Left ventricle myocardium inferior (tissue), 1 donor: ENCODE measurements at places on chromosomes 12 and 14. TPM values are rescaled to one million over a fixed set of nuclear protein-coding genes. Genes with fewer than 3 reads are reported as not detected.

FGD4 gene
- 30.5 TPM for total RNA-seq

DNA sequence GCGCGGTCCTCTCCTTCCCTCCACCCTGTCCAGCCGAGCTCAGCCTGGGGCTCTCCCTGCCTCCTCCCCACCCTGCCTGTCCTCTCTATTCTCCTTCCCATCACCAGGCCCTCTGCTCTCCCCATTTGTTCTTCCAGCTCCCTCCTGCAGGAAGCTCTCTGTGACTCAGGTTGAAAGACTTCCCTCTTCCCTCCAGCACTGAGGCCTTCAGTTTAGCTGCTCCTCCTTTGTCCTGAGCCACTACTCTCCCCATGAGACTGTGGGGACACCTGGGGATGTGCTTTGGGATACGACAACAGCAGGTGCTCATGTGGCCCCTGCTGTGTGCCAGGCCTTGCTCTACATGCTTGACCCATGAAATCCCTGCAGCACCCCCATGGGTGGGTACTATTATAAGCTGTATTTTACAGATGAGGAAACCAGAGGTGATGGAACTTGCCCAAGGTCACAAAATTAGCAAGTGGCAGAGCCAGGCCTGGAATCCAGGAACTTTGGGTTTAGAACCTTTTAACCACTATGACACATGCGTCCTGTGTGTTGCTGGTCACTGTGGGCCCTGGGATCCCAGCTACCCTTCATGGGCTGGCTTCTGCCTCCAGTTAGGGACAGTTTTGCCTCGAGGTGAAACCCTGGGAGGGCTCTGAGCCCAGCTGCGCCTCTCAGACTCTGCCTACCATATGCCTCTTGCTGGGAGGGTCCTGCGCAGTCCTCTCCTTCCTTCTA, 5.5 kb downstream of the KRT80 start:
- no peak for DNase-seq

- DNase-seq, result no peak
These were observed 33.3 kb downstream of the PPP2R3C start for GRCh38 chr14:35088514-35088913.

DNA sequence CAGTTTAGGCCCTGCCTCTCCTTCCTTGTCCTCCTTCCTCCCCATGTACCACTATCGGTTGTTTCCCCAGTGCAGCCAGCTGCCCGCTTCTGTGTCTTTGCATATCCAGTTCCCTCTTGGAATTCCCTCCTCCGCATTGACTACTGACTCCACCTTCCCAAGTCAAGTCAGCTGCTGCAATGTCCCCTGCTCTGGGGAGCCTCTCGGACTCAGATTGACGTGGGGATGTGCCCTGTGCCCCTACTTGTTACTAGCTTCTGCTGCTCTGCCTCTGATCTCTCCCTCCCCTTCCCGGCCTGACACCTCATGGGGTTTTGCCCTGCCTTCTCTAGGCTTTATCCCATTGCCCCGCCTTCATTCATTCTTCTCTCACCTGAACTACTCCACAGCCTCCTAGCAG, 2.1 kb upstream of the CD9 start:
- DNase-seq, result no peak

DNA sequence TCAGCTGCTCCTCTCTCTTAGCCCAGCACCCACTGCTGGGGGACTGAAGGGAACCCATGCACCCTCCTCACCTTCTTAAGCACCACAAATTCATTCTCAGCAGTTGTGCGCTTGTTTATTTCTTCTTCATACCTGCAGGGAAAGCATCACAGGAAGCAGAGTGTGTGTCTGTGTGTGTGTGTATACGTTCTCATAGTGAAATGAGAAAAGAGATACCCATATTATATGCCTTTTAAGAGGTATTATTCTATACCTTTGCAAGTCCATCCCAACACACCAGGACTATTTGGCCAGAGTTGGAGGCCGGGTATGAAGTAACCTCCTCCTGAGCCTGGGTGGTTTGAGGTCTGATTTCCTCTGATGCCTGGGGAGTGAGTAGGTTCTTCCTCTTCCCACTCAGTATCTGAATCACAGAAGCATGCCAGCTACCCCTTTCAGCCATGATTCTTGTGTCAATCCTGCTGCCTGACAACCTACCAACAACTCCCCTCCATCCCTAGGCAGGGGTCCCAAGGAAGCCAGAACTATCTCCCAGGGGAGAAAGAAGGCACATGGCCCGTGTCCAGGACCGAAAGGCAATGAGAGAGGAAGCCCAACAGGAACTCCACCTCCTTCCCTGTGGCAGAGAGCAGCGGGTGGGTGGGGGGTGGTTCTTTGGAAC, 3.0 kb downstream of the KRT73 start:
- no peak for DNase-seq

DNA sequence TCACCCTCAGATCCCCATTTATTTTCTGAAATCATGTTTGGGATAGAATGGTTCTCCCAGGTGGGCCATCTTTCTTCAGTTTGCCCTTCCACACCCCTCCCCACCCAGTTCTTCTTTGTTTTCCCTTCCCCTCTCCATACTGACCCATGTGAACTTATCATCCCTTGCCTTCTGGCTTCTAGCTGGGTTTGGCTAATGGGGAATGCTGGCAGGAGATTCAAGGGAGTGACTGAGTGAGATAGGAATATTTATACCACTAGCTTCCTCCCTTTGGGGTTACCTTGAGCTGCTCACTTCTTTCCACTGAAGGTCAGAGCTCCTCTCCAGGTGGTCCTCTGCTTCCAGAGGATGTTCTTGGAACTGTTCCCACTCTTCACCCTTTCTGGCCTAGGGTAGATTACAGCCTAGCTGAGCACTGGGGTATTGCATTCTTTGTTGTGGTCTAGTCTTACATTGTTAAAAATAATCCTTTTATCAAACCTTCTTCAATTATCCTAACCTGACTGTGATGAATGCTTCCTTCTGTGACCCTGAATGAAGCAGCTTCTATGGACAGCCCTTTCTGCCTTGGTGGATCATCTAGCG, 88.3 kb upstream of the ATP2B1 start:
- DNase-seq, result no peak

DNA sequence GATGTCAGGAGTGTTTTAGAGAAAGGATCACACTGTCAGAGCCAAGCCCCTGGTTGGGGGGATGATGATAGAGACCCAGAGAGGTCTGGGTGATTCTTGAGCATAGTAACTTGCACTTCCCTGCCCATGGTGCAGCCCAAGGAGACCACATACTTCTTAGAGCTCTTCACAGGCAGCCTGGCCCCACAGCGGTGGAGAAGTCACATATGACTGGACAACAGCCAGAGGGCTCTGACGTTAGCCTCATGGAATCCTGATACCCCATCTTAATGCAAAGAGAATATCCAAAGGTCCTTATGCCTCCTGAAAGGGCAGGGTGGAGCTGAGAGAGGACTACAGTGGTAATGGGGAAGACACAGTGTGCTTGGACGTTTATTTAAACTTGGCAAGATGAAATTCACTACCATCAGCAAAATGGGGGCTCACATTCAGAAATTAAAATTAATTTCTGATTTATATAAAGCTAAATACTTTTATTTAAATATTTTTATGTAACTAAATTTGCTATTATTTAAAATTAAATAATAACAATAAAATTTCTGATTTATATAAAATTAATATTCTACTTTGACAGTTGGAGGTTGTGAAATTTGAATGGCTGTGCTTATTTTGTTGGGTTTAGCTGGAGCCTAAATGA, 131.3 kb downstream of the KTN1 start:
- DNase-seq, result no peak

GRCh38 chr14:104350463-104351185, 212.2 kb downstream of the KIF26A start:
- no peak for DNase-seq

GARIN6 gene
- not detected for total RNA-seq

GRCh38 chr12:614411-614970, 48.8 kb downstream of the NINJ2 start:
- DNase-seq, result peak; percentile 42

DNA sequence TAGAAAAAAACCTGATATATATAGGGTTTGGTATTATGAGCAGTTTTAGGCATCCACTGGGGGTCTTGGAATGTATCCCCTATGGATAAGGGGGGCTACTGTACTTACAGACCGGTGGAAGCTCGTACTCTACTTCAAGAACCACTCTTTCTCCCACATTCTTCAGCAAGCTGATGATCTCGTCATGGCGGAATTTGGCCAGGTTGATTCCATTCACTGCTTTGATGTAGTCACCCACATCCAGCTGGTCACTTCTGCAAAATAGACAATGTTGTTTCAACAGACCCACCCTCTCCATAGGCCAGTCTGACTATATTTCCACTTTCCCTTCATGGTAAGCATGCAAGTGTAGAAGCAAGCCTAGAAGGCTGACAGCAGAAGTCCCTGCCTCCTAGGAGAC, 139.9 kb downstream of the GRIP1 start:
- no peak for DNase-seq

DNA sequence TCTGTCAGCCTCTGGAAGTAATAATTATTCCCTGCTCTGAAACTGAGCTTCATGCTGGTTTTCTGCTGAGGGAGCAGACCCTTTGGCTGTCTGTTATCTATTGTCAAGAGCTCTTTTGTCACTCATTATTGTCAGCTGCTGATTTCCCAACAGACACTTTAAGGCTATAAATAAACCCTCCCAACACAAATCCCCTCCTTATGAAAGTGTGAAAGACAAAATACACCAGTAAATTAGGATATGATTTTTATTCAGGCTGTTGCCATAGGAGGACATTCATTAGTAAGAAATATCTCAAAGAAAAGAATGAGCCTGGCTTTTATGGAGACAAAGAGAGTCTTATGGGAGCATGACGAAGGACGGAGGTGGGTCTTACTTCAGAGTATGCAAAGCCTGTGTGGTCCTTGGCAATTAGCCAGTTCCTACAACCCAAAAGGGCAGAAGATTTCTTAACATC, 180.8 kb downstream of the CRADD start:
- no peak for DNase-seq

- DNase-seq, result no peak
These were observed 77.8 kb downstream of the NDUFA12 start for GRCh38 chr12:94925729-94926128.

DNA sequence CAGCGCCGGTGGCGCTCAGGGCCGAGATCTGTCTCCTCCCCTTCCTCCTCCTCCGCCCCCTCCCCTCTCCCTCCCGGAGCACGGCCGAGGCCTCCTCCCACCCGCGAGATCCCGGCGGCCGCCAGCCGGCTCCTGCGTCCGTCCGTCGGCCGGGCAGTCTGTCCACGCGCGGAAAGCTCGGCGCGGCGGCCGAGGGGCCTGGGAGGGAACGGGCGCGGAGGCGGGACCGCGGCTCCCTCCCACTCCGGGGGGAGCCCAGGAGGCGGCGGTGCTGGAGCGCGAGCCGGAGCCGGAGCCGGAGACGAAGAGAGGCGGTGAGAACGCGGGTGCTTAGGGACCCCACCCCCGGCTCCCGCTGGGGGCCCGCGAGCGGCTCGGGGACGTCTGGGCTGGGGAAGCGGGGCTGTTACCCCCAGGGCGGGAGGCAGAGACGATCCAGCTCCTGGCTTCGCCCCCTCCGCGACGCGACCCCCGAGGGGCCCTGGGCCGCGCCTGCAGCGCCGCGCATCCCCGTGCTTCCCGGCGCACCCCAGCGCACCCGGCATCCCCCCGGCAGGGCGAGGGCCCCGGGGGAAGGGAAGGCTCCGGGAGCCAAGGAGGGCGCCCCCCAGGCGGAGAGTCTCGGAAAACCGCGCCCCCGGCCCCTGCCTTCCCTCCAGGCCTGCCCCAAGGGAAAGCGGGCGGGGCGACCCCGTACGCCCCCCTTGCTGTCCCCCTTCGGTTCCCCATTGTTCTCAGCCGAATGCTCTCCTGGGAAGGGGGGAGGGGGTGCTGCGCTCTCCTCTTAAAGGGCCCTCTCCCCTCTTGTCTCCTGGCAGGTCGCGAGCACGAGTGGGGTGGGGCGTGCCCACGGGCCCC, at the start of gene DTX1:
TSS of gene DTX1 (plus strand) at position 100 of the 858 bp plus-strand sequence. CDS start 1,463 bp downstream, outside the sequence.
- peak; percentile 43 for DNase-seq

GRCh38 chr14:74973003-74973653, 17.7 kb upstream of the PGF start:
- peak; percentile 78 for DNase-seq

GRCh38 chr12:14960548-14961465, 594 bp downstream of the ARHGDIB start:
- peak; percentile 55 for DNase-seq

- DNase-seq, result no peak
These were observed 47.6 kb upstream of the HIF1A start for GRCh38 chr14:61647704-61648103.

- DNase-seq, result no peak
These were observed 264.6 kb upstream of the DAAM1 start for GRCh38 chr14:58923751-58924405.

GRCh38 chr14:51548187-51548586, 103.5 kb upstream of the FRMD6 start:
- no peak for DNase-seq

DNA sequence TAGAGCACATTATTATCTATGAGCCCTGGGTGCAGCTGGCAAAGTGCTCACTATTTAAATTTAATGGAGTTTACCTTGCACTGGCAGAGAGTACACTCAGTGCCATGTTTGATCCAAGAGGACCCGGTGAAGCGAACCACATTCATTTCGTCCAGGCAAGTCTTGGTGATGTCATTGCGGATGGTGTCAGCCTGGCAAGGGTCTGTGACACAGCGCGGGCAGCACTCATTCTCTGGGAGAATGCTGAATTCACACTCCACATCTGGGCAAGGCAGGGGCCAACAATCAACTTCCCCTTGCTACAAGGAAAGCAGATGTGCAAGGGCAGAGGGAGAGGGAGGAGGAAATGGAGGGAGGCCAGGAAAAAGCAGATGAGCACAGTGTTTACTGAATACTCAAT, 356.2 kb downstream of the NELL2 start:
- DNase-seq, result no peak

GRCh38 chr12:131318045-131318685, 364.5 kb downstream of the ADGRD1 start:
- no peak for DNase-seq

GNG2 gene
- total RNA-seq, result 6.7 TPM

CISTR gene
- total RNA-seq, result 2.1 TPM

- DNase-seq, result no peak
These were observed at the start of gene NKX2-1 for GRCh38 chr14:36519431-36520321. NKX2-1 (minus strand) TSS chr14:36520232; CDS start chr14:36520129, 103 bp downstream.

GRCh38 chr12:57210926-57211692, 5.5 kb upstream of the NXPH4 start:
- DNase-seq, result no peak

DNA sequence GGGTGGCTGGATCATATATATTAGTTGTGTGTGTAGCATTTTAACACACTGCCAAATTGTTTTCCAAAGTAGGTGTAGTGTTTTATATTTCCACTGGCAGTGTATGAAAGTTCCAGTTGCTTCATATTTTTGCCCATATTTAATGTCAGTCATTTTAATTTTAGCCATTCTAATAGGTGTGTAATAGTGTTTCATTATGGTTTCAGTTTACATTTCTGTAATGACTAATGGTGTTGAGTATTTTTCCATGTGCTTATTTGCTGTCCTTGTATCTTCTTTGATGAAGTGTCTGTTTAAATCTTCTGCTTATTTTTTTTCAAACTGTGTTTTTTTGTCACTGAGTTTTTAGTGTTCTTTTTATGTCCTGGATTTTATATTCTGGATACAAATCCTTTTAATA, 8.7 kb downstream of the TBC1D15 start:
- DNase-seq, result no peak

GRCh38 chr12:87678453-87678852, 350.7 kb downstream of the C12orf50 start:
- no peak for DNase-seq

GRCh38 chr12:71125515-71125914, 32.3 kb downstream of the TSPAN8 start:
- no peak for DNase-seq
